ENCODE measurements at places on chromosomes 2 and 18.
A peak's percentile ranks its signal among the peaks of the same experiment; 100 is the strongest.

DNA sequence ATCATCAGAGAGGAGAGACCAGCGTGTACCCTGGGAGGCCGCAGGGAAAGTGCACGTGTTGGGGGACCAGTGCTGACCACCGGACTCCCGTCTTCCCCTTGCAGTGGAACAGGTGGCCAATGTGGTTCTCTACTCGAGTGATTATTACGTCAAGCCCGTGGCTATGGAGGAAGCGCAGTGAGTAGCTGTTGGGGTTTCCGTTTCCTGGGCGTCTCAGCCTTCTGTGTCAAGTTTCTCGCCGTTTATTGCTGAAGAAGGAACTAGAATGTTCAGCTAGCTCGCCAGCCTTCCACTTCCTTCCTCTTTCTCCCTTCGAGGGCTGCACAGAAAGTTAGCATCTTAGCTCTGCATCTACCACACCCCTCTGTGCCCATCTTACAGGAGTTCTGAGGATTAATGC, 22.8 kb upstream of the DGKD start:
- no peaks in the 10 kb centered on the region for H3K27me3 ChIP-seq
- H3K27ac ChIP-seq = peak overlapping the region; percentile 86
- H3K4me1 ChIP-seq = peaks cover 40% of the 10 kb centered on the region
- H3K4me3 ChIP-seq = peak overlapping the region; percentile 41

GRCh38 chr18:23053776-23054457, 81.4 kb upstream of the CABLES1 start:
- DNase-seq = no peak
- no peaks in the 10 kb centered on the region for H3K4me1 ChIP-seq
- H3K27me3 ChIP-seq = peaks cover 13% of the 10 kb centered on the region
- no peak overlapping the region for H3K4me3 ChIP-seq
- H3K36me3 ChIP-seq = no peaks in the 10 kb centered on the region

DNA sequence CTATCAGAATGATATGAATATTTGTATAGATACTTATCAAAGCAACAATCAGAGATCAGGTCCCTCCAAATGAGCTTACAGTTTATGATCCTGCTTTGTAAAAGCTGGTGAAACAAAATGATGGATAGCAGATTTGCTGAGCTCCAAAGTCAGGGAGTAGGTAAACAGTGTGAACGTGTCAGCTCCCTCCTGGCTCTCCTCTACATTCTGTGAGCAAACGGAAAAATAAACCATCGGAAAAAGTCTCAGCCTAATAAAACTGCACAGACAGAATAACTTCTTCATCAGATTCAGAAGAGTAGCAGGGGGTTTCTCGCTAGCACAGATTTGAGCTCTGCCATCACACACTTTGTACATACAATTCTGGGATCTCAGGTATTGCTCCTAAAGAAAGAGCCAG, 51.3 kb downstream of the BCL11A start:
- peak overlapping the region; percentile 64 for H3K4me3 ChIP-seq
- DNase-seq = no peak
- peaks cover 85% of the 10 kb centered on the region for H3K4me1 ChIP-seq
- peaks cover 19% of the 10 kb centered on the region for H3K36me3 ChIP-seq

DNA sequence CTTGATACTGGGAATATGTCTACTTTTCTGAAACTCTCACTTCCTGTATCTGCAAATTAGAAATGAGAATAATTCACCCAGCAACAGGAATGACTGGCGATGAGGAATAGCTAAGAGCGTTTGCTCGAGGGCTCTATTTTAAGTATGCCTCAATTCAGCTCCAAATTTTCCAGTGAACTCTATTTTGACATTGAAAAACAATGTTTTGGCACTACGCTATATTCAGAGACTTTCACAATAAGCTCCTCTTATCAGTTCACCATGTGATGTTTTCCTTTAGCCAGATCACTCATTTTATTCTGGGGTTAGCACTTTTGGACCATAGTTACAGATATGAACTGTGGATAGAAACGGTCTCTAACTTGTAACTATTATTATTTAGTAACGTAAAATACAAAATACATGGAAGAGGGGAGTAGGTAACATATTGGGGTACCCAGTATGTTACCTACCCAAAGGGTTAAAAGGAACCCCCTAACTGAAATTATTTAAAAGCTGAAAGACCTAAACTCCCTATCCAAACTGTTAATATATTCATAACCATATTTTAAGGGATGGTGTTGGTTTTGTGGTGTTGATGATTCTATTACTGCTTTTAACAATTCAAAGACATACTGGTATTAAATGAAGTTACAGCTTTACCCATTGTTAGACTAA, 28.1 kb downstream of the SLC40A1 start:
- peaks cover 4% of the 10 kb centered on the region for H3K27me3 ChIP-seq
- no peak overlapping the region for H3K27ac ChIP-seq
- H3K36me3 ChIP-seq = no peaks in the 10 kb centered on the region
- no peak overlapping the region for H3K4me3 ChIP-seq
- no peak for DNase-seq

DNA sequence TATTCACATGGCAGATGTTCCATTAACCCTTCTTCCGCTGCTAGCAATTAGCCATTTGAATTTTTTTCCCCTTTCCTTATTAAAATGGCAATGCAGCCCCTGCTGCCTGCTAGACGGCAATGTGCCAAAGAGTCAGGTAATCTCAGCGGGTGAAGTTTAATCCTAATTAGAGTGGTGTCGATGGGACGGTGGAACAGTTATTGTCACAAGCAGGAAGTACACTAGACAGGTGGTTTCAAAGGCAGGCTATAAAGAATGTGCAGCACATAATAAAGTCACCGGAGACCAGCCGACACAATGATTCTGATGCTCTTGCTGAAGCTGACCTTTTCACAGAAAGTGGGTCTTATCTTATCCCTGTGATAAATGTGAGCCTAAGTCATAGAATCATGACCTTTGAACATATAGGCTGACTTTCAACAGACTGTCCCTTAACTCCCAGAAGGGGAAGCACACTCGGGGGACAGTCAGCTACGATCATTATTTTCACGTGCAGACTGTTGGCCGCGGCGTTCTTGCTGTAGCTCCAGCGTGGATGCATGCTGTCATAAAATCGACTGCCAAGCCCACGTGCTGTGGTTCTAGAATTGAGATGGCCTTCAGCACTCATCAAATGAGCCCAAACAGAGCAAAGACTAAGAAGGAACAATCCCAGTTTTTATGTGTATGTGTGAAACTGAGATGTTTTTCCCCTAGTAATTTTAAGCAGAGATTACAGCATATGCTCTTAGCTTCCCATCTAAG, 926.2 kb upstream of the SOX11 start:
- no peak overlapping the region for H3K4me3 ChIP-seq
- no peak for DNase-seq
- no peaks in the 10 kb centered on the region for H3K4me1 ChIP-seq
- H3K27me3 ChIP-seq = no peaks in the 10 kb centered on the region
- H3K27ac ChIP-seq = no peak overlapping the region

DNA sequence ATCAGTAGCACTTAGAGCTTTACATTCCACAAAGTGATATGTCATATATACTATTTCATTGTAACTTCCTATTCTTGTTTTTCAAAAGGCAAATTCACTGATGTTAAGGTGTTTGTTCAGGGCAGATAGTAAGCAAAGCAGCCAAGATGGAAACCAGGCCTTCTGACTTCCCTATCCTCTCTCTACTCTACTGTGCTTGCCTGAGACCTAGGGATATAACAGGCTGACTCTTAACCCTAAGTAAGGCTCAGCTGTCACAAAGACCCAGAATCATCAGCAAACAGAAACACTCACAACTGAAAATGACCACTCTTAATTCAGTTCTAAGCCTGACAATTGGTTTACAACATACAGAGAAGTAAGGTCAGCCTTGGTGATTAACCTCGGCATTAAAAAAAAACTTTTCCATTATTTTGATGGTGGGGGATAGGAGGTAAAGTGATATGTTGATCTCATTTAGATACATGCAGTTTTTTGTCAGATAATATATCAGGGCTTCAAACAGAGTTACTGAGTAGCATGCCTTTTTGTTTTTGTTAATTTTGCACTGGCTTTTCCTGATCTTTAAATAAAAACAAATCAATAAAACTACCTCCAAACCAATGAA, 95.4 kb upstream of the CHRNA1 start:
- DNase-seq = no peak
- no peak overlapping the region for H3K27ac ChIP-seq
- no peak overlapping the region for H3K4me3 ChIP-seq
- H3K27me3 ChIP-seq = peaks cover 2% of the 10 kb centered on the region
